Progenitor cell of endocrine pancreas (in vitro differentiated cells): ENCODE measurements at places on chromosomes 3 and 15. TPM values are rescaled to one million over a fixed set of nuclear protein-coding genes. Genes with fewer than 3 reads are reported as not detected.
A peak's percentile ranks its signal among the peaks of the same experiment; 100 is the strongest.

GRCh38 chr3:23761440-23761896 is 44.3 kb upstream of the UBE2E1 start:
- H3K4me1 ChIP-seq: peaks cover 1% of the 10 kb centered on the region
- no peak overlapping the region for H3K4me3 ChIP-seq
- no peaks in the 10 kb centered on the region for H3K36me3 ChIP-seq
- no peak for DNase-seq
- no peak overlapping the region for H3K27ac ChIP-seq

DNA sequence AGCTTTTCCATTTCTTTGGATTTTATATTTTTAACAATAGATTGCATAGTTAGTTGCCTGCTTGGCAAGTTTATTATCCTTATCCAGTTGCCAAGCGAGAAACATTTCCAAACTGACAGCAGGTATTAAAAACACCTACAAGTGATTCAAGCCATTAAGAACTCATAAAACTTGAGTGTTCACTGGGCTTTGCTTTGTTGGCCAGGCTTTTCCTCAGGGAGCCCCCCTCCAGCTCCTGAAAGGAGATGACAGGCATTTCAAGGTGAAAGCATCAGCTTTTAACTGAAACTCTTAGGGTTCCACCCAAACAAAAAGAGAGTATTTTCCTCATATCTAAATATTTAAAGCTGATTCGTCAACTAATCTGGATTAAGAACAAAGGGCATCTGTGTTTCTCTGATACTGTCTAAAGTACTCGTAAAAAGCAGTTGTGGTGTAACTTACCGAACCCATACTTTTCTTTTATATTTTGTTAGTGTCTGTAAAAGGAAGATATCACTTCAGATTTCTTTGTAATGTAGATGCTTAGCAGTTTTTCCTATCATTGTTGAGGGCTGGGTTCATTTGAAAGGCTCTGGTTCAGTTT is 363.4 kb downstream of the OTOL1 start:
- no peak for DNase-seq
- no peaks in the 10 kb centered on the region for H3K27me3 ChIP-seq
- peaks cover 6% of the 10 kb centered on the region for H3K4me1 ChIP-seq
- H3K27ac ChIP-seq: peak overlapping the region; percentile 47
- H3K4me3 ChIP-seq: no peak overlapping the region

- H3K27ac ChIP-seq: no peak overlapping the region
- no peak overlapping the region for H3K4me3 ChIP-seq
- no peaks in the 10 kb centered on the region for H3K4me1 ChIP-seq
- no peaks in the 10 kb centered on the region for H3K36me3 ChIP-seq
- DNase-seq: no peak
Measured at GRCh38 chr3:159607856-159608255, 380.8 kb upstream of the IL12A start.

RTP3 gene
- total RNA-seq: not detected in 2 replicates

CAPN7 gene
- 46.3 and 49.2 TPM in 2 replicates for total RNA-seq

- no peak overlapping the region for H3K27ac ChIP-seq
- DNase-seq: no peak
- peaks cover 16% of the 10 kb centered on the region for H3K4me1 ChIP-seq
- peaks cover 48% of the 10 kb centered on the region for H3K27me3 ChIP-seq
- H3K4me3 ChIP-seq: no peak overlapping the region
Measured at GRCh38 chr15:68424754-68425390, 7.1 kb downstream of the ITGA11 start.

C15orf62 gene
- 1.8 and 1.9 TPM in 2 replicates for total RNA-seq

DNA sequence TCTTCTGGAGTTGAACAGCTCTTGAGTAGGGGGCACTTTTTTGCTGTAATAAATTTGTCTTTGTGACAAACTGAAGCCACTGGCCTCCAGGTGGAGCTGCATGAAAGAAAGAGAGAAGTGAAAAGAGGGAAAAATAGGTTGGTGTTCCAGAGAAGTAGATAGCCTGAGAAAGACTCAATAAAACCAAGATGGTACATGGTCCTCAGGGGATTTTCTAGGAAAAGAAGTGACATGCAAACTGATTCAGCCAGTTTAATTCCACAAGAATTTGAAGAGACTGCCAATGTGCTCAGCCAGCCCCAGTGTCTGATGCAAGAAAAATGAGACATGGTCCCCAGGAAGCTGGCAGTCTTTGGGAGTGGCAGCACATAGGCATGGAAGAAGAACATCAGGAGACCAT is 152.7 kb downstream of the CD47 start:
- no peak for DNase-seq
- H3K4me1 ChIP-seq: peaks cover 9% of the 10 kb centered on the region
- no peak overlapping the region for H3K27ac ChIP-seq
- no peaks in the 10 kb centered on the region for H3K36me3 ChIP-seq
- H3K27me3 ChIP-seq: peaks cover 7% of the 10 kb centered on the region

- peaks cover 69% of the 10 kb centered on the region for H3K27me3 ChIP-seq
- no peak for DNase-seq
- peaks cover 9% of the 10 kb centered on the region for H3K4me1 ChIP-seq
- H3K36me3 ChIP-seq: no peaks in the 10 kb centered on the region
Measured at GRCh38 chr3:194688200-194688740, 2.6 kb downstream of the FAM43A start.

DNA sequence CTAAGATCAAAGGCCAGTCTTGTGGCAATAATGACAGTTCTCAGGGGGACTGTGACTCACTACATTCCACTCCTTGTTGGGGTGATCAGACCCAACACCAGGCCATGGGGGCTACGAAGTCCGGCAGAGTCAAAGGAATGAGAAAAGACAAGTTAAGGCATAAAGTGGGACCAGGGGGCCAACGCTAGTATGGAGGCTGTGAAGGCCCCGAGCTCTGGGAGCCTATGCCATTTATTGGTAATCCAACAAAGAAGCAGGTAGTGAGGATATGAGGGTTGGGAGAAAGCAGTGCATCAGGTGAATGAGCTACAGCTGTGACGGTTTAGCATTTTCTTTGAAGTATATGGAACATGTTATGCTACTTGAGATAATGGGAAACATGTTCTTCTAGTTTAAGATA is 104.4 kb upstream of the C2CD4B start:
- H3K36me3 ChIP-seq: peaks cover 8% of the 10 kb centered on the region
- no peaks in the 10 kb centered on the region for H3K27me3 ChIP-seq
- no peak overlapping the region for H3K4me3 ChIP-seq
- no peak overlapping the region for H3K27ac ChIP-seq

- H3K36me3 ChIP-seq: peaks cover 40% of the 10 kb centered on the region
- no peak overlapping the region for H3K27ac ChIP-seq
- H3K4me1 ChIP-seq: peaks cover 8% of the 10 kb centered on the region
- H3K27me3 ChIP-seq: no peaks in the 10 kb centered on the region
Measured at GRCh38 chr3:143989461-143989860, 17.8 kb downstream of the DIPK2A start.

INSYN1 gene
- total RNA-seq: 3.7 and 4.5 TPM in 2 replicates

MYO1E gene
- 40.4 and 42.3 TPM in 2 replicates for total RNA-seq

DNA sequence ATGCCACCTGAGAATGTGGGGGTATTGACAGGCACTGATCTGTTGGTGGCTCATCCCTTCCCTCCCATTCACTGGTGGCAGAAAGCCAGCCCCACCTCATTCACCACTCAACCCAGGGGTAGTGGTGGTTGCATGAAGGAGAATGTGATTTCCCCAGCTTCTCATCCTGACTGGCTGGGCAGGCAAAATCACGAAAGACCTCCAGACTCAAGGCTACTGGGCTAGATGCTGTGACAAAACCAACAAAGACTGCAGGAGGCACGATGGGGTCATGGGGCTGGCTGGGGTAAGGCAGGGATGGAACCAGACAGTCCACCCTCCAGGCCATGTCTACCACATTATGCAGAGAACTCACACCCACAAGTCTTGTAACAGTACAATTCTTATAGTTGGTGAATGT is 33.9 kb downstream of the FSTL1 start:
- peak overlapping the region; percentile 51 for H3K4me3 ChIP-seq
- peaks cover 5% of the 10 kb centered on the region for H3K36me3 ChIP-seq
- H3K27ac ChIP-seq: peak overlapping the region; percentile 93
- DNase-seq: no peak
- H3K4me1 ChIP-seq: peaks cover 31% of the 10 kb centered on the region
- no peaks in the 10 kb centered on the region for H3K27me3 ChIP-seq

DNA sequence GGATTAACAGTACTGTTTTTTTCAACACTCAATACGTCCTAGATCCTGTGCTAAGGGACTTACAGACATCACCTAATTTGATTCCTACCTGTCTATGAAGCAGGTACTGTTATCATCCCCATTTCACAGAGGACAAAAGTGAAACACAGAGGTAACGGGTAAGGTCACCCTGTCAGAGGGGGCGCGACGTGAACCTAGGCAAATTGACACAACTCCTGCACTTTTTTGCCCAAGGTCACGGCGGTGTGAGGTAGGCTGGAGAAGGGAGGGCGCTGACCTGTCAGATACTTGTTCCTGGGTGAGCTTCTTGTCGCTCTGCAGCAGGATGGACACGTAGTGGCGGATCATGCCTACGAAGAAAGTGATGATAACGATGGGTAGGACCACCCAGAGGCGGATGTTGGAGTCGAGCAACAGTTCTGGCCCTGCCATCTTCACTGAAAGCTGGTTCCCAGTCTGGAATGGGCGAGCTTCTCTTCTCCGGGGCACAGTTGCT is 363 bp downstream of the EMC3 start:
- no peaks in the 10 kb centered on the region for H3K36me3 ChIP-seq
- H3K4me1 ChIP-seq: peaks cover 14% of the 10 kb centered on the region
- H3K4me3 ChIP-seq: peak overlapping the region; percentile 97
- peak overlapping the region; percentile 98 for H3K27ac ChIP-seq
- DNase-seq: no peak

DNA sequence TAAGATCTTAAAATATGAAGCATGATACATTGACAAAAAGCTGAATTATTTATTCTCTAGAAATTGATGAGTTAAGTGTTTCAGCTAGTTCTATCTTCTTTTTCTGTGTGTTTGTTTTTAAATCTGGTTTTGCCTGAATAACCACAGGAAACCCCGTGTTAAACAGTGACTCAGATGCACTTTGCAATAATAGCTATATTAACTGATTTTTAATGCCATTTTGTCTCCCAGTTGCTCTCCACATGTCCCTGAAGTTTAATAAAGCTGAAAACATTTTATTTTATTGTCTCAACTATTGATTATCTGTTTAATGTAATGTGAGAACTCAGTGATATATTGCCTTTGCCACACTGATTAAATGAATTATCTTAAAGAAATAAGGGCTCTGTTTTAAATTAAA is 42.8 kb upstream of the ROBO1 start:
- H3K4me1 ChIP-seq: peaks cover 4% of the 10 kb centered on the region
- H3K4me3 ChIP-seq: no peak overlapping the region
- no peaks in the 10 kb centered on the region for H3K27me3 ChIP-seq
- no peak overlapping the region for H3K27ac ChIP-seq

DNA sequence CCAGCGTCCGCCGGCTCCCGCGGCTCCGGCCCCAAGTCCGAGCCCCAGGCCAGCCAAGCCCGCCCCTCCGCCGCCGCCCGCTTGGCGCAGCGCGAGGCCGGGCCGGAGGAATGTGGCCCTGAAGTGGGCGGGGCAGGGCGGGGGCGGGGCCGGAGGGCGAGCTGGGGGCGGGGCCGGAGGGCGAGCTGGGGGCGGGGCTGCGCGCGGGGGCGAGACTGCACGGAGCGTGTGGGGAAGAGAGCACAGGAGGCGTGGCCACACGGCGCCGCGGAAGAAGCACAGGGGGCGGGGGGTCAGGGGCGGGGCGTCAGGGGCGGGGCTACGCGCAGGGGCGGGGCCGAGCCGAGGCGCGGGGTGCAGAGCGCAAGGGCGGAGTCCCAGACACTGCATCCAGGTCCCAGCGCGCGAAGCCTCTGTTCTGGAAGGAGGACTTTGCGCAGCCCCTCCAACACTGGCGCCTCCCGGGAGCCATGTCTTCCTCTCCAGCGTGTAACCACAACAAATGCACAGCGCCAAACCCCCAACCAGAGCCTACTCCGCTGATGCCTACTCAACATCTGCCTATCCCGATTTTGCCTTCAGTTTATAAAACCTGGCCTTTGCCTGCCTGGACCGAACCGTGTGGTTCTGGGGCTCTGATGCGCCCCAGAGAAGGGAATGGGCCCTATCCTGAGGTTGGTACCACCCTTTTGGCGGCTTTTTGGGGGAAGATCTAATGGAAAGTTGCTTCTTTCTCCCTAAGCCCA is 105.5 kb downstream of the IQSEC1 start:
- H3K36me3 ChIP-seq: no peaks in the 10 kb centered on the region
- peaks cover 27% of the 10 kb centered on the region for H3K27me3 ChIP-seq
- peak overlapping the region; percentile 67 for H3K4me3 ChIP-seq
- peak; percentile 78 for DNase-seq

GRCh38 chr3:50371133-50371685 is 11.9 kb upstream of the TMEM115 start:
- H3K4me3 ChIP-seq: no peak overlapping the region
- DNase-seq: no peak

DNA sequence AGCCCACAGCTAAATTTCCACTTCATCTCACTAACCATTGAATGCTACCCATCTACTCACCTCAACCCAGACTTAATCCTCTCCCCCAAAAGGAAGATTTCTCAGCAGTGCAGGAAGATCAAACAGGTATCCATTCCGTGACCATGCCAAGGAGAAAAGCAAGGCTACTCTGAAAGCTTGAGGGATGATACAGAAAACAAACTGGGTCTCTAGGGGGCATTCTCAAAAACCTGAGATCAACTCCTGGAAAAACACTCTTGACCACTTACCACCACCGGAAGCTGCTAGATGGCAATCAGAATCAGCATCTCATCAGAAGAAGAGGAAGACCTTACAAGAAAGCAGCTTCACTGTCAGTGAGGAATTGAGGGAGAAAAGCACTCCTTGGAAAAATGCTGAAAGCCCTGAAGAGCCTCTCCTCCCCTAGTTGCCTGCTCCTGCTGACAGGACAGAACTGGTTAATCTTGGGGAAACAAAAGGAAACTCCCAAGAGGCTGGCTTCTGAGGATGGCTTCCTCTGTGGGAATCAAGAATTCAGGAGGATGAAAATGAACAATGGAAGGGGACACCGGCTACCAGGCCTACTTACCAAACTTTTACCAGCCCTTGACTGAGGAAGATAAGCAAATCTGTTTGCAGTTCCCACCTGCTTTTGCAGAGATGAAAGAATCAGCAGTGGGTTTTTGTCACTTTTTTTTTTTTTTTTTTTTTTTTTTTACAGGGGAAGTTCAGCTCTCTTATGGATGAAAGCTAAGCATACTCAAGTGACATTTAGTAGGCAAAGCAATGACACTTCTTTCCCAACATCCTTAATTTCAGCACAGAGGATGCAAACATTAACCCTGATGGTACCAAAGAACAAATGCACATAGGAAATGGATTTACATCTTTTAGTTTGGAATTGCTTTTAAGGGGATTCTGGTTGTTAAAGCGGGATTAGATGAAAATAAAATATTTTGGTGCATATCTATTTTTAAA is at the start of gene ATP8B4:
TSS of gene ATP8B4 (minus strand) at position 171 of the 978 bp plus-strand sequence. CDS start 12,267 bp downstream, outside the sequence.
- no peak within 1 kb of the TSS for H3K4me3 ChIP-seq
- no peaks in the 10 kb centered on the region for H3K4me1 ChIP-seq
- no peaks in the 10 kb centered on the region for H3K36me3 ChIP-seq
- DNase-seq: no peak
- H3K27ac ChIP-seq: no peak within 1 kb of the TSS

DNA sequence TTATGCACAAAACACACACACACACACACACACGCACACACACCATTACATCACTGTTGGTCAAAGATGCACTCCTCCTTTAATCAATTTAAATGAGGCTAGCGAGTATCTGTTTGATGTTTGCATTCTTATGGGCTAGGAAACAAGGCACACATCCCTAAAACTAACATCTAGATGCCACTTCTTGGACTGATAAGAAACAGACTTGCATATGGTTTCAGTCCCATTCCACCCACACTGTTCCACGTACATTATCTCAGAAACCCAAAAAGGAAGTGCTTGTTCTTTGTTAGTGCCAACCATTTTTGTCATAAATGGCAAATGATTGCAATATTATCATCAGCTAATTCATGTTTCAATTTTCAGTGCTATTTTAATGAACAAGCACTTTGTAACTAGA is 69.5 kb downstream of the CCR1 start:
- no peak overlapping the region for H3K4me3 ChIP-seq
- H3K36me3 ChIP-seq: peaks cover 2% of the 10 kb centered on the region
- no peak overlapping the region for H3K27ac ChIP-seq
- DNase-seq: no peak
- H3K4me1 ChIP-seq: no peaks in the 10 kb centered on the region
- peaks cover 3% of the 10 kb centered on the region for H3K27me3 ChIP-seq

TUSC7 gene
- not detected in 2 replicates for total RNA-seq
